Activated CD4-positive, alpha-beta T cell treated with anti-CD3 and anti-CD28 coated beads for 36 hours (primary cell): ENCODE measurements at places on chromosomes 4 and X. TPM values are rescaled to one million over a fixed set of nuclear protein-coding genes. Genes with fewer than 3 reads are reported as not detected.

The SSX4B gene
- not detected for total RNA-seq

The NAP1L3 gene
- 2.2 TPM for total RNA-seq

The MND1 gene
- 41.9 TPM for total RNA-seq

The LUZP4 gene
- not detected for total RNA-seq

The TMA16 gene
- 63.6 TPM for total RNA-seq

The CENPVL1 gene
- total RNA-seq: not detected

The SFRP2 gene
- not detected for total RNA-seq

The TLR1 gene
- total RNA-seq: 1.5 TPM

The TMEM156 gene
- 14.3 TPM for total RNA-seq

The CLDN2 gene
- not detected for total RNA-seq

The IL1RAPL1 gene
- total RNA-seq: not detected

The MID2 gene
- total RNA-seq: 10.1 TPM

The DSPP gene
- total RNA-seq: not detected

The NPY1R gene
- total RNA-seq: not detected

The TEX11 gene
- total RNA-seq: not detected

The SPANXN2 gene
- not detected for total RNA-seq

The USP27X gene
- total RNA-seq: 2.2 TPM

The TEC gene
- 4.3 TPM for total RNA-seq

The ETDB gene
- not detected for total RNA-seq

The TBC1D19 gene
- 5.3 TPM for total RNA-seq

The TMPRSS11B gene
- total RNA-seq: not detected

The SYTL5 gene
- total RNA-seq: not detected
